ENCODE measurements at places on chromosomes 2 and 18.

DNA sequence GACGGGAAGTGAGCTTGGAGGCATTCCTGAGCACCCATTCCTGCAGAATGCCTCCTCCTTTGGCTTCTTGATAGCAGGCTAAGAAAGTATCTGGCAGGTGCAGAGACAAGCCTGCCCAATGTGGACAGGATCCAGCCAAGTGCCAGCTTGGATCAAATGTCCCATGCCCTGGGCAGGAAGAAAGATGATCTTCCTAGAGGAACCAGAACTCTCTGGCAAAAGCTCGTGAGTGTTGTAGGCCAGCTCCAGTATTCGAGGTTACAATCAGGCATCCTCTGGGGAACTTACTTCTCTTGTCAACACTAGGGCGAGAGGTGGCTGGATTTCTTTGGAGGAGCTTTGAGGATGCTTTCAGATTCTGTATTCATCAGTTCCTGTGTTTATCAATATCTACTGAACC, 29.9 kb upstream of the PDIA6 start:
- no peak for DNase-seq

DNA sequence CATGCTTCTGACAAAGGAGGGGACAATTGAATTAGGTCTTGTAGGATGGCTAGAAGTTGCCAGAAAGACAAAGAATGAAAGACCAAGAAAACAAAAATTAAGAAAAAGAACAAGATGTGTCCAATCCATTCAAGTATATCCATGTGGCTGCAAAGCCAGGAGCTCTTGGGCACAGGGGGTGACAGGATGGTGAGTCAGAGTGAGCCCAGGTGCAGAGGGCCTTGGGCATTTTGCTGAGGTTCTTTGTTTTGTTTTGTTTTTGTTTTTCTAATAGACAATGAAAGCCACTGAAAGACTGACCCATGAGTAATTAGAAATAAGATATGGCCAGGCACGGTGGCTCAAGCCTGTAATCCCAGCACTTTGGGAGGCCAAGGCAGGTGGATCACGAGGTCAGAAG, 104.6 kb upstream of the KLHL29 start:
- DNase-seq = no peak

DNA sequence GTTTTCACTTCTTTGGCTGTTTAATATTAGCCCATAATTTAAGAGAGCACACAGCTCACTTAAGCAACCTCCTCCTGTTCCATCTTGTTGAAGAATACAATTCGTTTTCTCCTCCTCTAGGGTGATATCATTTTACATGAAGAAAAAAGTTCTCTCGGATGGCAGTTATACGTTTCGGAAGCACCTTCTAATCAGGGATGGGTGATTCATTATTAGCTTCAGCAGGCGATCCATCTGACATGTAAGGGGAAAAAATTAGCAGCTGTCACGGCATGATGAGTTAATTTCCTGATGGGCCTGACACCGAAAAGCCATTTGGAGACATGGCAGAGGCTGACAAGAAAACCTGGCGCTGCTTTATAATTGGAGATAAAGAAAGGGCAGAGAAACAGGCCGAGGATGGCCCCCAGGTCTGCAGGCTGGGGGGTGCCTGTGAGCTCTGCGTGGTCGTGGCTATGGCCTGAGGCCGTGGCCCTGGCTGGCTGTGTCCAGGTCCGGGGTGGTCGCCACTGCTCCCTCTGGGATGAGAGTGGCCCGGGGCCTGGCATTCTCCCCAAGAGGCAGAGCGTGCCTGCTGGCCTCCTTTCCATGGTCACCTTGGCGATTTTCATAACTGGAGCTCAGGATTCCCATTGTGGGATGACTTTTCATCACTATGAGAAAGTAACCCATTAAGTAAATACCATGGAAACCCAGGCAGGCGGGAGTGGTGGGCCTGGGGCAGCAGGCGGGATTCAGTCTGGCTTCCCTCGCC, 140.1 kb downstream of the PTGR3 start:
- DNase-seq = no peak

DNA sequence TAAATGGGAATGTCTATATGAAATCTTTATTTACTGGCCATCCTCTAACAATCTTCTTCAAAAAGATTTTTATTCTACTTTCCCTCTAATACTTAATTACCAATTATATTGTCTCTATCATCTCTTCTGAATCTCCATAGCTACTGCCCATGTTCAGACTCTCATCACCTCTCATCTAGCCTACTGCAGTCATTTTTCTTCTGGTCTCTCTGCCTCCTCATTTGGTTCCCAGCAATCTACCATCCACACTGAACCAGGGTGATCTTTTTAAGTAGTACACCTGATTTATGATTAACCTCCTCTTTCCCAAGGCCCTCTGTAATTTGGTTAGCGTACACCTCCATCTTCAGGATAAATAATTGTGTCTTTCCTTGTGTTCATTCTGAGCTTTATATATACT, 57.6 kb downstream of the NCKAP1 start:
- no peak for DNase-seq

- no peak for DNase-seq
These were observed 69.5 kb downstream of the CDH20 start for GRCh38 chr18:61402726-61403125.

DNA sequence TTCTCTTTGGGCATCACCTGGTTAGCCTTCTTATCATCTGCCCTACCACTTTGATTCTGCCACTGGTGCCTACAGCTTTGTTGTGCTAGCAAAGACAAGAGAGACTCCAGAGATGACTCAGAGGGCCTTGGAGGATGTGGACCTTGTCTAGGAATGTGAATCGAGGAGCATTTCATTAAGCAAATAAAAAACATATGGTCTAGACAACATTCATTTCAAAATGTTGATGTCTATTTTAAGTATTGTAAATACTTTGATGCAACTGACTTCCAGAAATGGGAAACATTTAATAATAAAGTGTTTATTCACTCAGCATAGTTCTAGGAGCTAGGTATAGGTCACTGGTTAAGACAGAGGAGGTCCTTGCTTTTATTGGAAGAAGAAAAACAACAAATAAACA, 195.5 kb downstream of the CDCA7 start:
- no peak for DNase-seq

GRCh38 chr2:100416397-100416934, 1.0 kb downstream of the CHST10 start:
- no peak for DNase-seq

DNA sequence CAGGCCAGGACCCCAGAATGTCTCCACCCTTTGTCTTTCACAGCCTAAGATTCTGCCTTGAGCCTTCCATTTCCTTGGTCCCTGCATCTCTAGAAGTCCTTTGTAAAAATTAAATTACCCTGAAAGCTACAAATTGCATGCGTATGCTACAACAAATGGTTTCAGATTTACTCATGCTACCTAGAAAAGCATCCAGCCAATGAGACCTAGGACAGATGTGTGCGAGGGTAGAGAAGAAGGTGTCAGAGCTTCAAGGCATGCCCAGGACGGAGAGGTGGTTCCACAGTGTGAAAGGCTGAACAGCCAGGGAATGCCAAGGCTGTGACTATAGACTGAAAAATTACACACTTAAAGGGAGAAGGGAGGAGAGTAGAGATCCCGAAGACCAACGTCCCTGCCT, 40.2 kb downstream of the CCBE1 start:
- no peak for DNase-seq

DNA sequence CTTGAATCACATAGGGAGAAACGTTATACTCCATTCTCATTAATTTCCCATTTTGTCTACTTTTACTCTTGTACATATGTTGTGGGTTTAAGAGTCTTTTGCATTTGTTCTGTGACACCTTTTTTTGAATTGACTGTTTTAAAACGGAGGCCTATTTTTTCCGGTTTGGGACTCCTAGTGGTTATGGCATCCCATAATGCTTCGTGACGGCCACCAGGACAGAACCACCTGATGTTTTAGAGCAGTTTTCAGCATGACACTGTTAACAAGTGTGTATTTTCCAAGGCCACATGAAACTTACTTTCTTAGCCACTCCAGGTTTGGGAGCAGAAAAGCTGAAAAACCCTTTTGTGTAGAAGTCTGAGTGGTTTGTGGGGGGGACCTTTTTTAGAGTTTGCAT, 8.4 kb downstream of the SOX11 start:
- no peak for DNase-seq

DNA sequence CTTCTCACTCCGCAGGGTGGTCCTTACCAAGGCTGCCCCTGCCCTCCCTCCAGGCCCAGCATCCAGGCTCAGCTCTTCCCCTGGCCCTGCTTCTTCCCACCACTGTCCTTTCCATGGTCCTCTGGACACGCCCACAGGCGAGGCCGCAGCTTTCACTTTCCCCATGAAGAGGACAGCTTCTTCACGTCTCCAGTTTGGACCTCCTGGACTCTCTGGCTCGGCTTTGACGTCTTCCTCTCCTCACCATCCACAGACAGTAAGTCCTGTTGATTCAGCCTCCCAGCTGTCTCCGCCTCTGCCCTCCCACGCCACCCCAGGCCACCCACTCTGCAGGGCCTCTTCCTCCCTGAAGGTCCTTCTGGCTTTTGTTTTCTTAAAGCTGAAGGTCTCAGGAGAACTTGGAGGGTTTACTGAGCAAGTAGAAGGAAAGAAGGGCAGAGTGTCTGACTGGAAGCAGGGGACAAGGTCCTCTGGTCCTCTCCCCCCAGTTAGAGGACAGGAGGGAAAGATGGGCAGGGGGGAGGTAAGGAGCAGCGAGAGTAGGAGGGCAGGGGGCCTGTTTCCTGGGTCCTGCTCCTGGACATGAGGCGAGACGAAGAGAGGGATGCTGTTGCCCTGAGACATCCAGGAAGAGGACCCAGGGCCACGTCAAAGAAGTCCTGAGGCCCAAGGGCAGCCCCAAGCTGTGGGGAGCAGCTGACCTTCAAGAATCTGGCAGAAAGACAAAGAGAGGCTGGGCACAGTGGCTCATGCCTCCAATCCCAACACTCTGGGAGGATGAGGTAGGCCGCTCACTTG, 24.7 kb upstream of the NMUR1 start:
- no peak for DNase-seq

- DNase-seq = no peak
These were observed 35.6 kb downstream of the COL5A2 start for GRCh38 chr2:189143925-189144324.

DNA sequence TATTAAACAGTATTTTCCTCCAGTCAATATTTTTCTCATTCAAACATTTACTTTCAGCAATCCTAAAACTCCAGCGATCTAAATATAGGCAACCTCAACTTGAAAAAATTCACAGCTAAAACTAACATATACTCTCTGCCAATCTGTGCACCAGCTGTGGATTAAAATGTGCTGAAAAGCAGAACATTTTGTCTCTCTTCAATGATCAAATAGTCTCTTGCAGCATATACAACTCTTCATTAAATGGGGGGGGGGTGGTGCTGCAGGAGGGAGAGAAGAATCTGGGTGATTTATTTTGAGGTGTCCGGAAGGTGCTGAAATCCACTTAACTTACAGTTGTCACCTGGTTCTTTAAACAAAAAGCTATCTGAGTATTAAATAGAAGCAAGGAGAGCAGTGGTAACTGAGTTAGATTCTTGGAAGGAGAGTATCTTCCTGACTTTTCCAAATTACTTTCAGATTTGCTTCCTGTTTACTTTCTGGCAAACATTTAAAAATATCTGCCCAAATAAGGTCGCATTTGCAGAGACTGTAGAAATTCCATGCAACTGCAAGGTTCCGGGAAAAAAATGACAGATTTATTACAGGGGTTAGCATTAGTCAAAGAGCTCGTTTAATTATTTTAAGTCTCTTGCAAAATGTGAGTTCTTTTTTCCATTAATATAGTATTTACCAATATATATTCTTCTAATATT, 904.7 kb upstream of the ACVR2A start:
- DNase-seq = no peak

GRCh38 chr2:235371018-235371417, 122.8 kb upstream of the AGAP1 start:
- DNase-seq = no peak

DNA sequence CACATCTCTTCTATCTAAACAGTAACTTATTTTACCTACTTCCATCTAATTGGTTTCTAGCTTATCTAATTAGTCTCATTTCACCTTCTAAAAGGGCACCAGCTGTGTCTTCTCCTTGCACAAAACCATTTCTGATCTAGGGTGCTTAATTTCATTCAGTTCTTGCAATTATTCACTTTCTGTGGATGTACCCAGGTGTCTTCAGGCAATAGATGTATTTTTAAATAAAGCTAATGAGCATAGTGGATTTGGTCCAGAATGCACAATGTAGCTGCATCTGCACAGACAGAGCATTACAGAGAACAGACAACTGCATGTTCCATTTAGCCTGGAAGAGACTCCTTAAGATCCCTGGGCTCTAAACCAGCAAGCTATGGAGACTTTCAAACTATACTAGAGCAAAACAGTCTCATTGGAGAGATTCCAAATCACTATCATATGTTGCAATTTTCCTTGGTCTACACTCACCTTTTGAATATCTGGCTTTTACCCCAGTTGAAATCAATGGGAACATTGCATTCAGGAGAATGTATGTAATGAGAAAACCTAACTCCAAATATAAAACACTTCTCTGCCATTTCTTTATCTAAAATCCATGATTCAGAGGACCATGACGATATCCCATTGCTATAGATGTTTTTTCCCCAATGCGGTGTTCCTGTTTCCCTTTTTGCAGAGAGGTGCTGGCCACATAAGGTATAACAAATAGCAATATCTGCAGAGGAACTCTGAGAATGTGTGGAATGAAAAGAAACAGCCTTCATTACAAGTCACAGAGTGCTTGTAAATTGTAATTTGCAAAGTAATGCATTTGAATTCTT, 3.5 kb upstream of the RFX8 start:
- DNase-seq = no peak

GRCh38 chr18:5145168-5145825, 51.8 kb downstream of the AKAIN1 start:
- no peak for DNase-seq
